ENCODE measurements at places on chromosomes 12 and 14. TPM values are rescaled to one million over a fixed set of nuclear protein-coding genes. Genes with fewer than 3 reads are reported as not detected.

Gene CLEC4D
- 0.55 TPM for total RNA-seq

GRCh38 chr14:104528496-104528895 is 51.1 kb upstream of the C14orf180 start:
- no peaks in the 10 kb centered on the region for H3K27me3 ChIP-seq
- DNase-seq, result peak; percentile 13
- H3K4me3 ChIP-seq, result no peak overlapping the region

DNA sequence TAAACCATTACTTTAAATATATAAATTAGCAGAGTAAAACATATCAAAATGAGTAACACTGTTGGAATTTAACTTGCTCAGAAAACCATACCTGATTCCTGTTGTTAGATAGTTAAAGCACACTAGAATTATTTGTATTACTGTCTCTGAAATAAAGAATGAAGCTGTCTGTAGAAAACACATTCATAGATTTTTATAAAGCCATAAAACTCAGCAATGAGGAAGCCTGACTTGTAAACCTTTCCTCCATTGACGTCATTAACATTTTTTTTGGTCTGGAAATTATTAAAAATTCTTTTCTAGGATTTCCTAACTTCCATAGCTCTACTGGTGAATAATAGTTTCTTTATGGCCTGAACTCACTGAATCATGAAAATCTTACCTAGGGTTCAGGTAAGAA is 147.6 kb downstream of the BRMS1L start:
- H3K27ac ChIP-seq, result no peak overlapping the region
- H3K27me3 ChIP-seq, result no peaks in the 10 kb centered on the region
- H3K4me3 ChIP-seq, result no peak overlapping the region
- no peak for DNase-seq
- H3K36me3 ChIP-seq, result no peaks in the 10 kb centered on the region

DNA sequence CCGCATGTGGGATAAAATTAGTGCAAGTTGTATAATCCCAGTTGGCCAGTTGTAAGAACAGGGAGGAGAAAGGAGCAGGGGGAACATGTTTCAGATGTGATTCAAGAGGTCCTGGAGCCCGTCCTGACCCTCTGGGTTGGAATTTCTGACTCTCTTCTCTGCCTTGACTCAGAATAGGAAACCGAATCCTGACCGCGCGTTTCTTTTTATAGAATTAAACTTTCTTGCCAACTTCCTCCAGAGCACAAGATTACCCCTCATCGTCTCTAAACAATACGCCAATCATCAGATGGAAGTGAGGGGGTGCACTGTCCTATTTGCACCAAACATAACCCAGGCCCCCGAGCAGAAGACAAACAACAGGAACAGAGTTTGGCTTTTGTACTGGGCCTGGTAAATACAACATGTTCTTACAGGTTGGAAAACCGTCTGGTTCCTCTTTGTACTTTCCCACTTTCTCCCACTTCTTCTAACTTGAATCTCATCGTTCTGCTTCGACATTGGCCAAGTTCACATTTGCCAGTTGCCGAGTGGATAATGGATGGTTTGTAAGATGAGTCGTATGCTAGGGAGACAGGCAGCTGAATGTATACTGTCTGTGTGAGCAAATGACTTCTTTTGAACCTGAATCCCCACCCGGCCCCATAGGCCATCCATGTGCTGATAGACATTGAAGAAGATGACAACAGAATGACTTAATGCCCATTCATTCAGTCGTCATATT is 42.6 kb upstream of the MED13L start:
- H3K36me3 ChIP-seq, result no peaks in the 10 kb centered on the region
- peak overlapping the region; percentile 82 for H3K27ac ChIP-seq
- DNase-seq, result peak; percentile 96
- peak overlapping the region; percentile 13 for H3K4me3 ChIP-seq

Data from sigmoid colon (tissue), 7 donors.